ENCODE measurements at places on chromosomes 2 and 18.

- DNase-seq, result no peak
Measured at GRCh38 chr2:241555711-241556110, 2.8 kb upstream of the BOK start.

DNA sequence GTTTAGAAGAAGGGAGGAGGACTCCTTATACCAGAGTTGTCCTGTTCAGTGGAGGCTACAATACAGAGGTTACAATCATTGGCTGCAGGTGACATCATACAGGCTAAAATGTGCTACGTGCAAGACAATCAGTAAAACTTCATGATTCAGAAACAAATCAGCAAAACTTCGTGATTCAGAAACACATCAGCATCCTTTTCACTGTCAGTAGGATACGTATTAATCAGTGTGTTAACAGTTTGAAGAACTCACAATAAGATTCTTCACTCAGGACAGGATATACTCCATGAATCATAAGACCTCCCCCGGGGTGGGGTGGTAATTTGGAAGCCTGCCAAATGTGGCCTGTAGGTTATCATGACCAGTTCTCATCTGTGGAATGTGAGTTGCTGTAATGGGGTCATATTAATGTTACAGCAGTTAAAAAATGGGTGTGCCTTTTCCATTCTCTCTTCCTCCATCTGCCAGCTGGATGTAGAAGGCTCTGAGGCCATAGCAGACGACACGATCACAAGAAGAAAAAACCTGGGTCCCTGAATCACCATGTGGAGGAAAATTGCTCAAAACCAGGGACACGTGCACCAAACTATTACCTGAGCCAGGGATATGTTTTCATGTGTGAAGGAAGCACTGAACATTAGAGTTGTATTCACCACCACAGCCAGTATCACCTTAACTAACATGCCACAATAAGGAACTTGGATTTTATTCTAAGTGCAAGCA lies 134.8 kb upstream of the CREB1 start:
- DNase-seq, result no peak

GRCh38 chr2:201932511-201932910 lies 101.1 kb upstream of the FZD7 start:
- no peak for DNase-seq

DNA sequence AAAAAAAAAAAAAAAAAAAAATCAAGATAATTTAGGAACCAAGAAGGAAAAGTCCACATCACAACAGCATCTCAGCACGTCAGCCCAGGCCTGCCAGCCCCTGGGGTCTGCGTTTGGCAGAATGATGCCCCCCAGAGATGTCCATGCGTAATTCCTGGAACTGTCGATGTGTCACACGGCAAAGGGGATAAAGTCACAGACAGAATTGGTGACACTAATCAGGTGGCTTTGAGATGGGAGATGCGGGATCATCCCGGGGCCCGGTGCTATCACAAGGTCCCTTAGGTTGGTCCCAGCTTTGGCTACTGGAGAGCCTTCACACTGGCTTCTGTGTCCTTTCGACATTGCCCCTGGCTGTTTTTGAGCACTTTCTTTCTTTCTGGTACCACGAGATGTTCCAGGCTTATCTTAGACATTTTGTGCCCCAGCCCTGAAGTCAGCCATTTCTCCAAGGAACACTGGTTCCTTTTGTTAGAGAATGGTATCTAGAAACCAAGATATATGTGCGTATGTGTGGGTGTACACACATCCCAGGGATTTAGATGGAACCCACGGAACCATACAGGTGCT lies 20.7 kb downstream of the RAMP1 start:
- DNase-seq, result no peak

DNA sequence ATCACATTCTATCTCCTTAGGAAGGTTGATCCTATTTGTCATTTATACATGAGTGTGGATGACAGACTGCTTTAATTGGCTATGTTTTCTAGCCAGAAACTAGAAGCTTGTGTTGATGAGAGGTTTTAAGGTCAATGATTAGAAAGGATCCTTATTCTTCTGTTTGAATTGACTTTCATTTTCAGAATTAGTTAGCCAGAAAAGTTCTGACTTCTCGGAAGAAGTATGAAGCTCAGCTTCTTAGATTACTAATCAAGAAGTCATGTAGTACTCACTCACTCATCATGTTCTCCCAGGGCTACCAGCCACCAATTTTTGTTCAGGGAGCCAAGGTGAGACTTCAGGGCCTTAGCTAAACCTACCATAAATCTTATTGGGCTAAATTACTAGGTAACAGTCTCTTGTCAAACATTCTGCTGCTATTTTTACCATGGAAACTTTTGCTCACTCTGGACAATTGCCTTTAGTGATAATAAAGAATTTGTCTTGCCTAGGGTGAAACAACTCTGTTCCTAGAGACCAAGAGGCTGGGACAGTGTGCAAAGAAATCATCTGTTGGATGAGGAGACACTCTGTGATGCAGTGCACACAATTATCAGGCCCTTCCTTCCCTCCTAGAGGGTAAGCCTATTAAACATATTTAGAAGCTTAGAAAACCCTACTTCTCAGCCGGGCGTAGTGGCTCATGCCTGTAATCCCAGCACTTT lies 111.6 kb upstream of the DNMT3A start:
- DNase-seq, result no peak

Measured in activated CD8-positive, alpha-beta memory T cell treated with anti-CD3 and anti-CD28 coated beads for 24 hours (primary cell).